ENCODE measurements at places on chromosomes 4 and X.

DNA sequence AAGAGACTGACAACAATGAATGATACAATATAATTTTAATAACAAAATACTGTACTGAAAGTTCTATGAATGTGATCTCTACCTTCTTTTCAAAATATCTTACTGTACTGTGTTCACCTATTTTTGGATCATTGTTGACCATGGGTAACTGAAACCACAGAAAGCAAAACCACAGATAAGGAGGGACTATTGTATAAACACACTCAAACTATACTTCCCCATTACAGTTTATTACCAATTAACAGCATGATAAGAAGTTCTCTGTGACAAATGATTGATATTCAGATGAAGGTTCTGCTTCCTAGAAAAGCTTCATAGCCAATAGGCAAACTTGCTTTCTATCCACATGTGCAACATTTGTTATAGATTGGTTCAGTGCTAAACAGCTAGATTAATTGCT is 50.1 kb downstream of the GABRG1 start:
- DNase-seq: no peak

DNA sequence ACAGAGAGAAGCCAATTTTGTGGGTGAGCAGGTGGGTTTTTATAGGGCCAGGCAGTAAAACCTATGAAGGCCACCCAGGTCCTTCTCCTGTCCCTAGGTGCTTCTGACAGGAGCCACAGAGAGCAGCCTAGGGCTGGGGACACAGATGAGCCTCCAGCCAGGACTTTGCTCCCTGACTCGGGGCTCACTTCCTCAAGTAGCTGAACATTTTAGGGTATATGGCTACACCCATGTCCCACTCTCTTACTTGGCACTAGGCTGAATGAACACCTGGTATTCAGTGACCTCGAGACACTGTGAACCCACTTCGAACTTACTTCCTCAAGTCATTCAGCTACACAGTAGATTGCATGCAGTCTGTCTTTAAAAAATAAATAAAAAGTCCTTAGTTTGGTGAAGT is 217.3 kb downstream of the MID1IP1 start:
- no peak for DNase-seq

DNA sequence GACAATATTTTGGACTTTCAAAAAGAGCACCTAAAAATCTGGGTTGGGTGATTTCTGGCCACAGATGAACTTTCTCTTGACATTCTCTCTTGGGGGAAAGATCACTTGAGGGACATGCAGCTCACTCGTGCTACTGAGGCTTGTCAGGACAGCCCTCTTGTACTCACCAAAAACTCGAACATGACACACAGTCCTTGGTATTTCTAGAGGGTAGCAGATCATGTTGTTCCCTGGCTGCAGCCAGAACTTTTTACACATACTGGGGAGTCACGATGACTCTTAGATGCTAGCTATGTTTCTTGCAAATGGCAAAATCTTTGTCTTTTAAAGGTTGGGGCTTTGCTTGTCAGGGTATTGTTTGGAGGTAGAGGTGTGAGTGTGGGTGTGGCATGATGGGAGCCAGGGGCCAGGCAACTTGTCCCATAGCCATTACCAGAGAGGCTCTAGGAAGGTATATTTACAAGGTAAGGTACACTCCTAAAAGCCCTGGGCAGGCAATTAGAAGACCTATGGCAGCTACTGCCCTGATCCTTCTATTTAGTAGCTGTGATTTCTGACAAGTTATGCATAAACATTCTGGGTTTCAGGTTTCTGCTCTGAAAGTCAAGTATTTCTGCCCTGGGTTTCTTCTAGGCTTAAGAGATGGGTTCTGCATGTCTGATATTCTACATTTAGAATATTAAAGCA is 241.7 kb upstream of the TLL1 start:
- DNase-seq: no peak

DNA sequence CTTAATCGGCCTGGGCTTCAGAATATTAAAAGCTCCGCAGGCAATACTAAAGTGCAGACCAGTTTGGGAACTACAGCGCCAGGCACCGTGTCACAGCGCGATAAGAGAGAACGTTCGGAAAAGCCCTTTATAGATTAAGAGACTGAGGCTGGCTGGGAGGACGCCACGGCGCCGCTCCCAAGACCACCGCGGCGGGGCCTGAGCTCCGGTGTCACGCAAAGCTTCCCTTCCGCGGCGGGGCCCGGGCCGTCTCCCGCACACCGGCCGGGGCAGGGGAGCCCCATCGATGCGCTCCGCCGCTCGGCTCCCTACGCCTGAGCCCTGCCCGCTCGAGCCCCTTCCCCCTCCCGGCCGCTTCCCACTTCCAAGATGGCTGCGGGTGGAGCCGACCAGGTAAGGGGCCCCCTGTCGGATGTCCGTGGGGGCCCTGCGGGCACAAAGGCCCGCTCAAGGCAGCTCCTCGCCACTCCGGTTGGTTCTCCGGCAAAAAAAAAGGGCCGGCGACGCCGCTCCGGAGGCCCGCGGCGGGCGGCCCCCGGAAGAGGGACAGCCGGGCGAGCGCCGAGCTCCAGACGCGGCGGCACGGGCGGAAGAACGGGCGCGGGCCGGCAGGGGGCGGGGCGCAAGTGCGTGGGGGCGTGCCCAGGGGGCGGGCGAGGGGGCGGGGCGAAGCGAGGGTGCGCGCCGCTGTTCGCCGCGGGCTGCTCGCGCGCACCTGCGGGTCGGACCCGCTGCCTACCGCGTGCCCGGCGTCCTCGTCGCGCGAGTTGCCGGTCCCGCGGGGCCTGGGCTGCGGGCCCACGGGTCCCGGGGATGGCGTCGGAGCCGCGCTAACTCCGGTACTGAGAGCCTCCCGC is at the start of gene TBC1D14:
Gene TBC1D14, plus strand, starts transcription at position 714 of the 857 bp plus-strand sequence. CDS start 13,564 bp downstream, outside the sequence.
- peak; percentile 62 for DNase-seq

GRCh38 chrX:31656013-31656412 is 584.2 kb upstream of the FTHL17 start:
- DNase-seq: no peak

DNA sequence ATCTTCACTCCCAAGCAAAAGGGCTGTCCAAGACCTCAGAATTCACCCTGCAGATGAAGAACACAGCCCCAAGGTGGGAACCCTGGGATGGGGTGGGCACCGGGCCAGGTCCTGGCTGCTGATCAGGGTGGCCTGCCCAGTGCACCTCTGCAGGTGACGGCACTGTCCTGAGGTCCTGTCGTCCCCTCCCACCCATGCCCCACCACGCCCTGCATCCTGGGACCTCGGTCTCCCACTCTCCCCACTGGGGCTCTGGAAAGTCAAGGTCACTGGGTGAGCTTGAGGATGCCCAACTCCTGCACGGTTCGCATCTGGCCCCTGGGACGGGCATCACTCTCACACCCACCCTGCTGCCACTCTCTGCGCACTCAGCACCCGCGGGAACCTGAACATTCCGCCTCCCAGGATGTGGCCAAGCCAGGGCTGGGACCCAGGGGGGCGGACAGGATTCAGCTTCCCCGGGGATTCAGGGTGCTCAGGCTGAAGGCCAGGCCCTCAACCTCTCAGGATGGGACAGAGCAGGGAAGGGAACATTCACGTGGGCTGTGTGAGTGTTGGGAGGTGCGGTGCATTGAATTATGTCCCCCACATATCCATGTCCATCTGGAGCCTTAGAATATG is 115.9 kb downstream of the CPZ start:
- DNase-seq: no peak

DNA sequence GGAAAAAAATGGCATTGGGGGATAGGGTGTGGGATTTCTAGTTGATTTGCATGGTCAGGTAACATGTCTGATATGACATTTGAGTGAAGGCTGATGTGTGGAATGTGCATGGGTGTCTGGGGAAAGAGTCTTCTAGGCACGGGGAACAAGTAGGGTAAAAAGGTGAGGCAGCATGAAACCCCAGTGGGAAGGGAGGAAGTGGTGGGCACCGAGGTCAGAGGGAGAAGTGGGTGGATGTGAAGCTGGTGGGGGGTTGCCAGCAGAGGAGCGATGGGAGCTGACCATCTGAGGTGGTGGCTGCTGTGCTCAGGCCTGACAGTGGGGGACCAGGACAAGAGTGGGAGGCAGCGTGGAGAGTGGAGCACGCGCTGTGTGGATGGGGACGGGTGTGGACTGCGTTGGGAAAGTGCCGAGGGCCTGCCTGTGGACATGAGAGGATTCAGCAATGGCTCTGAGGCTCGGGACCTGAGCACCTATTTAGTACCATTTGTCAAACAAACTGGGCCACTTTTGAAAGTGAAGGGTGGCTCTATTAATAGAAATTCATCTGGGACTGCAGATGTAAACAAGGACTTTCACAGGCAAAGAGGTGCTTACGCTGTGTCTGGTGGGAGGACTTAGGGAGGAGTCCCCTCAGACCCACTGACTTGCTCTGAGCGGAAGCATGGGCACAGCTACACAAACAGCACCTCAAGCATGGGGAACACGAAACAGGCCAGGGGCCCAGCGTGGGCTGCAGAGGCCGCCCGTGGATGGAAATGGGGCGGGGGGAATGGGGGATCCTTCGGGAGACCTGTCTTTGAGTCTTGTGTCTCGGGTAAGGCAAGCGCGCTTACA is 16.7 kb upstream of the S100P start:
- DNase-seq: no peak

Data from cerebellar nuclear complex (tissue), 1 donor.